ENCODE measurements at places on chromosomes 2 and 18. TPM values are rescaled to one million over a fixed set of nuclear protein-coding genes. Genes with fewer than 3 reads are reported as not detected.

Gene REEP1
- 1.00 TPM for polyA plus RNA-seq

Gene PDCD1
- polyA plus RNA-seq, result 0.07 TPM

Gene C2orf49
- 8.9 TPM for polyA plus RNA-seq

Gene TDRD15
- polyA plus RNA-seq, result not detected

Gene CRYGC
- polyA plus RNA-seq, result not detected

Gene DAW1
- polyA plus RNA-seq, result 0.03 TPM

Gene ZSCAN30
- polyA plus RNA-seq, result 10.3 TPM

Gene NGEF
- 0.11 TPM for polyA plus RNA-seq

Gene NTSR2
- polyA plus RNA-seq, result 1.3 TPM

Gene ASIC4
- polyA plus RNA-seq, result not detected

Gene NFATC1
- polyA plus RNA-seq, result 2.5 TPM

Gene ITGB1BP1
- polyA plus RNA-seq, result 20.6 TPM

Gene TSPYL6
- polyA plus RNA-seq, result not detected

Gene NEB
- 1.1 TPM for polyA plus RNA-seq
